ENCODE measurements at places on chromosomes 1 and 21. TPM values are rescaled to one million over a fixed set of nuclear protein-coding genes. Genes with fewer than 3 reads are reported as not detected.

Gene KCNJ6
- total RNA-seq: not detected

Gene ARHGEF10L
- total RNA-seq: 23.9 TPM

Gene PLA2G2D
- total RNA-seq: not detected

Gene FAM3B
- total RNA-seq: not detected

Gene MRPL20
- total RNA-seq: 123 TPM
